NCI-H524 treated with DMSO at 0.1 percent for 48 hours (cell line): ENCODE measurements at places on chromosomes 5 and 9.

GRCh38 chr9:123370526-123371227 is 14.7 kb downstream of the CRB2 start:
- no peak for DNase-seq

DNA sequence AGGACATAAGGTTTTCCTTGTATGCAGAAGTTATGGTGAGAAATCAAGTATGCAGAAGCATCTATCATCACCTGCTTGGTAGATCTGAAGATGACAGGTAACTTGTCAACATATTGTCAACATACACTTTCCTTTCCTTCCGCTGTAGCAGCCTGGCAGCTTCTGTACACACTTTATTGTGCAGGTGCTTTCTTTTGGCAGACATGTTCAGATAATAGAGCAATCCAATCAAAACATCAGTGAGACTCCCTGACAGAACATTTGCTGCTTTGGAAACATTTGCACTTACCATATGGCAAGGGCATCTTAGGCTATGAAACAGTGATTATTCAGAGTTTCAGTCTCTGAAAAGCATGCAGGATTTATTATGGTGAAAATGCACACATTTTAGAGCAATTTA is 161.1 kb upstream of the CDH12 start:
- DNase-seq: peak; percentile 31

- no peak for DNase-seq
These were observed 77.9 kb downstream of the SEMA4D start for GRCh38 chr9:89419978-89420394.

DNA sequence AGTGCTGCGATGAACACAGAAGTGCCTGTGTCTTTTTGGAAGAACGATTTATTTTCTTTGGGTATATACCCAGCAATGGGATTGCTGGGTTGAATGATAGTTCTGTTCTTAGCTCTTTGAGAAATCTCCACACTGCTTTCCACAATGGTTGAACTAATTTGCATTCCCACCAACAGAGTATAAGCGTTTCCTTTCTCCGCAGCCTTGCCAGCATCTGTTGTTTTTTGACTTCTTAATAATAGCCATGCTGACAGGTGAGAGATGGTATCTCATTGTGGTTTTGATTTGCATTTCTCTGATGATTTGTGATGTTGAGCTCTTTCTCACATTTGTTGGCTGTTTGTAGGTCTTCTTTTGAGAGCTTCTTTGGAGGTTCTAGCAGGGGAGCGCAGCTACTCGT is 134.6 kb downstream of the TENT4A start:
- no peak for DNase-seq

DNA sequence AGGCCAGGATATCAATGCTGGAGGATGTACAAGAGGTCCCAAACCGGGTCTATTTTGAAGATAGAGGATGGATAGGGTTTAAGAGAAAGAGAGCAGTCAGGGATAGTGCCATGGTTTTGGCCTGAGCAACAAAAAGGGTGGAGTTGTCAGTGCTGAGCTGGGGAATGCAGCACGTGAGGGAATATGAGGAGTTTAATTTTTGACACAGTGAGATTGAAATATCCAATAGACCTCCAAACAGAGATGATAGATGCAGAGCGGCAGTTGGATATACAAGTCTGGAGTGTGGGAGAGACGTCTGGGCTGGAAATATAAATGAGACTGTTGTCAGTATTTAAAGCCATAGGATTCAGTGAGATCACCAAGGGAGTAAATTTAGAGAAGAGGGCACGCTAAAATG is 136.7 kb upstream of the EFNA5 start:
- no peak for DNase-seq

DNA sequence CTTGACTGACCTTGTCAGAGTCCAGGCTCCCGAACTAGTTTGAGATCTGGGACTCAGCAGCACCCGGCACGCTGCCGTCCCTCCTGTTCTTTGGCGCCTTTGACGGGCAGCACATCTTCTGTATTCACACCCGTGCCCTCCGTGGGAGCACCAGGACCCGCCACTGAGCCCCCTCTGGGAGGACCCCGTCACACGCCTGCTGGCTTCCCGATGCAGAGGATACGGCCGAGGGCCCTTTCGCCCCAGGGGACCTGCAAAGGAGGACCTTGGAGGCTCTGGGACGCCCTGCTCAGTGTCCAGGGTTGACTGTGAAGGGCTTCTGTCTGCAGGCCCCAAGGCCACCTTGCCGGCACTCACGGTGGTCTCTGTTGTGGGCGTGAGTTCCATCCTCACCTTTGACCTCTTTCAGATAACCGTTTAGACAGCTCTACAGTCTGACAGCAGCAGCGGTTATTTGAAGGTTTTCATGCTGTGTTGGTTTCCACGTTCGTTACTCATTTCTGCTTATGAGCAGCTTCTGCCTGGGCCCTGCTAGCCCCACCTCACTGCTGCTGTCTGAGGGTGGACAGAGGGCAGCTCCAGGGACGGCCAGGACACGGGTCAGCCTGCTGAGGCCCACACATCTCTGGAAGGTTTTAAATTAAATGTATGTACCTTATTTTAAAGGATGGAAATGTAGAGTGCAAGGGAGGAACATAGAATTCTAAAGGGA is 12.6 kb upstream of the EXOC3 start:
- DNase-seq: no peak

DNA sequence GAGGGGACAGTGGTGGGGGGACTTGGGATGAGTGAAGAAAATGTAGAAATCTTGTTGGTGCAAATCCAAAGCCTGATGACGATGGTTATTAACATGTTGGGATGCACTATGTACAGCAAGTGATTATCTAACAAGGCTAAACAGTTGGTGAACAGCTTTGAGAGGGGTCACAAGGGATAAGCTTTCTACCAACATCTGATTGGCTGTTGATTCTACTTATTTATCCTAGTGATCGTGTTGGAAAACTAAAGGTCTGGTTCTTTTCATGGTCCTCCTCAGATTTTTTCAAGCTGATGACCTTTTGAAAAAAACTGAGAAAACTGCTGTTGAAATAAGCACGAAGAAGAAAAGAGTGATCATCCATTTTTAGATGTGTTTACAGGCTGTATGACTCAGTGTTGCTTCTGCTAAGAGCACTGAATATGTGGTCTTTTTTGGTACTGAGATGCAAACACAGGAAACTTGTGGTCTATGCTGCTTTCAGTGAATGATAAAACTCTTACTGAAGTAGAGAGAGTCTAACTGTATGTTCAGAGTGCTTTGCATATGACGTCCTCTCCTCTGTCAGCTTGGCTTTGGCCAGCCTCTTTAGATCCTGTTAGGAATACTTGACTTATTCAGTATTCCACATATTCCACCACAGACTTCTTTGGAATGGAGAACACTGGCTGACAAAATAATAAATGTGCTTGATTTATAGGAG is 174.8 kb downstream of the SLF1 start:
- DNase-seq: no peak

GRCh38 chr9:6545017-6545691 is 100.4 kb downstream of the GLDC start:
- DNase-seq: no peak

GRCh38 chr9:77883133-77883532 is 148.5 kb downstream of the GNAQ start:
- no peak for DNase-seq

- no peak for DNase-seq
These were observed 23.9 kb upstream of the MAPK9 start for GRCh38 chr5:180315762-180316212.

GRCh38 chr5:167057665-167058064 is 1233.8 kb upstream of the WWC1 start:
- no peak for DNase-seq

- DNase-seq: no peak
These were observed 1058.5 kb upstream of the SEMA6A start for GRCh38 chr5:117633093-117633492.

- DNase-seq: no peak
These were observed 12.8 kb upstream of the RPS23 start for GRCh38 chr5:82290908-82291307.

- DNase-seq: no peak
These were observed 6.0 kb downstream of the MRPS2 start for GRCh38 chr9:135506327-135507103.
